ENCODE measurements at places on chromosomes 11 and 22.

GRCh38 chr11:63551091-63551888, 11.9 kb downstream of the PLAAT2 start:
- DNase-seq = no peak

DNA sequence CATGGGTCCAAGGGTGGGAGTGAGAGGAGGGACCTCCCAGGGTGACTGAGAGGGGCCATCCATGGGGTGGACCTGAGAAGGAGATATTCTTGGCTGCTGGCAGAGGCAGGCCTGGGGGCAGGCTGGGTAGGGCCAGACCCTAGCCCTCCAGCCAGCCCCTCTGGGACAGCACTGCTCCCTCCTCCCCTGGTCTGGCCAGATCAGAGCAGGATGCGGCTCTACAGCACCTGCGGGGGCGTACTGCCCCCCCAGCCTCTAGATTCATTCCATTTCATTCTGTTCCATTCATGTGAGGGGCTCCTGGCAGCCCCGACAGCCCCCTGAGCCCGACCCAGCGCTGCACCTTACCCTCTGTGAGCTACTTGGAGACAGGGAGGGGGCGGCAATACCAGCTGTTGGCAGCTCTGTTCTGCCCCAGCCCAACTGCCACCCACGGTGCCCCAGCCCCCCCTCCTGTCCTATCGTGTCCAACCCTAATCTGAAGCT, 34.3 kb upstream of the MYRF start:
- DNase-seq = peak; percentile 72

- no peak for DNase-seq
Observed at GRCh38 chr11:128205796-128206195, 381.6 kb downstream of the ETS1 start.

DNA sequence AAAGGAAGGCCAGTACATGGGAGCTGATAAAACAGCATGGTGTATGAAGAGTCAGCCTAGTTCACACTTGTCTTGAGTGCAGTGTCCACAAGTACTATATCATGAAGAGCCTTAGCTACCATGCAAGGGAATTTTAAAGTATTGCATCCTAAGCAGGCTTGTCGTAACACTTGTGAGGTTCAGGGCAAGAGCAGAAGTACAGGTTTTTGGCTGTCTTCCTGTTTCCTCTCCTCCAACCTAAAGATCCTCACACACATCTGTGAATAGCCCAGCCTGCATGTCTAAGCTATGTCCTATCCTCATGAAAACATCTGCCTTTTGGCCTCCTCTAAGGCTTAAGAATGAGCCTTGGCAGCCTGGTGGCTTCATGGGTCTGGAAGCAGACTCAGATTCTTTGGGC, 34.6 kb upstream of the TMEM123 start:
- DNase-seq = no peak

GRCh38 chr22:27799827-27800249, 1.7 kb downstream of the MN1 start:
- no peak for DNase-seq

GRCh38 chr11:35073691-35074419, 65.1 kb upstream of the CD44 start:
- no peak for DNase-seq

DNA sequence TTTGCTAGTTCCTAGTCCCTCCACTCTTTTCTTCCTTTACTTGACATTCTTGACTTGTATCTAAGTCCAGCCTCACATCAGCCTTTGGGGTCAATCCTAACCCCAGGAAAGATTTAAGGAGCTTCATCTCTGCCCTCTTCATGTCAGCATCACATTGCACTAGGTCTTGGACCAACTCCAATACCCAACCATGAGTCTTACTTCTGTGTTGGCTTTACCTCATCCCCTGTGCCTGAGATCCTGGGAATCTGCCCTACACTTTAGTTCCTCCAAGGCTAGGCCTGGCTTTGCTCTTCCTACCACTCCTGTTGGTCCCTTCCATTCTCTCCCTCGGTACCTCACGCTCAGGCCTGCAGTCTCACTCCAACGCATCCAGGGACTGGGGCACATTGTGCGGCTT, 117.0 kb downstream of the SLC1A2 start:
- no peak for DNase-seq

DNA sequence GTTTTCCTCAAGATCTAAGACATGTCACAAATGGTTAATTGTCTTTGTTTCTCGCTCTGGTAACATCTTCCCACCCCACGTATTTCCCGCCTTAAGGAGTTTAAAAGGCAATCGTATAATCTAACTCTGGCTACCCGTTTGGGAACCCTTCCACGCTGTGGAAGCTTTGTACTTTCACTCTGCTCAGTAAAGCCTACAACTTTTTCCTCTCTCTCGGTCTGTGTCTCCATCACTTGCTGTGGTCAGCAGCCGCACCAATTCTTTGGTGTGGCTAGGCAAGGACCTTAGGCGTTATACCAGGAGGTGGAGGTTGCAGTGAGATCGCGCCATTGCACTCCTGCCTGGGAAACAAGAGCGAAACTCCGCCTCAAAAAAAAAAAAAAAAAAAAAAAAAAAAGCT, 1430.1 kb downstream of the LRRC4C start:
- DNase-seq = no peak

DNA sequence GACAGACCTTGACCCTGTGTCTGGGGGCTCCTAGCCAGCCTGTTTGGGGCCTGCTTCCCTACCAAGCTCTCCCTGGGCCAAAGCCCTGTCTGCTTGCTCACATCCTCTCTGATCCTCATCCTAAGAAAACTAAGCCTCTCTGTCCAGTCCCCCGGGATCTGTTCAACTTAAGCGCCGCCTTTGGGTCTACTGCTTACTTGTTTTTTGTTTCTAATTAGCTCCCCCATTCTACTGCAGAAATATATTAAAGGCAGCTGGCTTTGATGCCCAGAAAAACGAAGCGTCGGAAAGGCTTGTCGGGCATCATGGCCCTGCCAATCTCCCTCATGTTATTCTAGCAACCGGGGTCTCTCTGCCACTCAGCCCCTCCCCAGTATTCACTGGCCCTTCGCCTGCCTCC, 3.4 kb downstream of the DSCAML1 start:
- DNase-seq = no peak

GRCh38 chr22:47123006-47123826, 360.8 kb downstream of the TBC1D22A start:
- DNase-seq = no peak

- no peak for DNase-seq
Observed at GRCh38 chr11:130980071-130980862, 64.0 kb upstream of the SNX19 start.

DNA sequence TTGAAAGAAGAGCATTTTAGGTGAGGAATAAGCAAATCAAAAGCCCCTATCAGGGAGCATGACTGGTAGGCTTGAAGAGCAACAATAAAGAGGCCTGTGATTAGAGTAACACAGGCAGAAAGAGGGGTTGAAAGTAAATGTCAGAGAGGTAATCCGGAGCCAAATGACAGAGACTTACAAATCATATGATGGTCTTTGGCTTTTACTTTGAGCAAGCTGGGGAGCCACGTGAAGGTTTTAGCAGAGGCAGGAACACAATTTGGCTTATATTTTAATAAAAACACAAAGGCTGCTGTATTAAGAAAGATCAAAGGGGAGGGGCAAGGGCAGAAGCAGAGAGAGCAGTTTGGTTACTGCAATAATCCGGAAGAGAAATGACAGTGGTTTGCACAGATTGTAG, 12.8 kb upstream of the NARS2 start:
- DNase-seq = no peak

DNA sequence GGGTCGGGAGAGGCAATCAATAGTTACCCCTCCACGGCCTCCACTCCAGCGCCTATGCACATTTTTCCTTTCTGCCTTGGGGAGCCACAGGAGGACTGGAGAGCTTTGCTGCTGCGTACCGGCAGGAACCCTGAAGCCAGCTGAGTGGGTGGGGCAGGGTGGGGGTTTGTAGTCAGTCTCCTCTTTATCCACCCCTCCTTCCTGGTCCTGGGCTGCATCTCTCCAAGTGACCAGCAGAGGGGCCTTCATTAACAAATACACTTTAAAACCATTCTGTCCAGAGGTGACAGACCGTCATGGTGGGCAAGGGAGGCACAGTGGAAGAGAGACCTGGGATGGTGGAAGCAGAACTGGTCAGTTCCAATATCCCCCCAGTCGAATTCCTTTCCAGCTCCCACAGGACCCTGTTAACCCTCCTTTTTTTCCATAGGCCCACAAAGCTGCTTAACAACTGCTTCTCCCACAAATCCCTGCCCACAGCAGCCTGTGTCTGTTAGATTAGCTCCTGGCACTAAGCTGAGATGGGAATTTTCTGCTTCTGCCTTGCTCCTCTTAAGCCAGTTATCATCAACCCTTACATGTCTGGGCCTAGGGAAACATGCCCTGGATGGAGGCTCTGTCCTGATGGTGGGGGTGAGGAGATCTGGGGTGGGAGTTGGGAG, 3.9 kb upstream of the ABCG4 start:
- no peak for DNase-seq

- DNase-seq = no peak
Observed at GRCh38 chr11:96318850-96319249, 24.1 kb downstream of the MAML2 start.

Measured in nucleus accumbens (tissue), 56 donors.